Naive B cell (primary cell): ENCODE measurements at places on chromosomes 6 and 20. TPM values are rescaled to one million over a fixed set of nuclear protein-coding genes. Genes with fewer than 3 reads are reported as not detected.

The TREM2 gene
- not detected for polyA plus RNA-seq

- H3K36me3 ChIP-seq, result peaks cover 9% of the 10 kb centered on the region
- DNase-seq, result no peak
- peaks cover 34% of the 10 kb centered on the region for H3K4me1 ChIP-seq
- peak overlapping the region; percentile 100 for H3K4me3 ChIP-seq
- H3K27me3 ChIP-seq, result no peaks in the 10 kb centered on the region
- H3K27ac ChIP-seq, result peak overlapping the region; percentile 97
Measured at GRCh38 chr6:107956586-107957307, 1.3 kb downstream of the SEC63 start.

- DNase-seq, result no peak
- no peaks in the 10 kb centered on the region for H3K27me3 ChIP-seq
- peaks cover 25% of the 10 kb centered on the region for H3K4me1 ChIP-seq
- no peaks in the 10 kb centered on the region for H3K36me3 ChIP-seq
- no peak overlapping the region for H3K4me3 ChIP-seq
Measured at GRCh38 chr6:109239160-109239559, 143.1 kb downstream of the CD164 start.

DNA sequence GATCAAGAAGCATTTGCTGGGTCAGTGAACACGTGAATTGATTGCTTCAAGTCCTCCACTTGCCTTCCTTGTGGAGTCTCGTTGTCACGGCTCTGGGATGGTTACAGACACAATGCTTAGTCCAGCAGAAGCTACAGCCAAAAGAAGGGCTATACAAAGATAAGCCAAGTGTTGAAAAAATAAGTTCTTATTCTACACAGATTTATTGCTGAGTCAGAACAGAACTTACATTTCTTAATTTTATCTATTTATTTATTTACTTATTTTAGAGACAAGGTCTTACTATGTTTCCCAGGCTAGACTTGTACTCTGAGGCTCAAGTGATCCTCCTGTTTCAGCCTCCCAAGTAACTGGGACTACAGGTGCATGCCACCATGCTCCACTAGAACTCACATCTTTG lies 199.0 kb downstream of the MYLK4 start:
- H3K4me3 ChIP-seq, result no peak overlapping the region
- H3K4me1 ChIP-seq, result no peaks in the 10 kb centered on the region
- no peak for DNase-seq
- peaks cover 20% of the 10 kb centered on the region for H3K27me3 ChIP-seq
- H3K36me3 ChIP-seq, result no peaks in the 10 kb centered on the region

- H3K27ac ChIP-seq, result peak overlapping the region; percentile 25
- H3K4me3 ChIP-seq, result no peak overlapping the region
- no peaks in the 10 kb centered on the region for H3K36me3 ChIP-seq
- peaks cover 15% of the 10 kb centered on the region for H3K4me1 ChIP-seq
- H3K27me3 ChIP-seq, result no peaks in the 10 kb centered on the region
Measured at GRCh38 chr6:138434925-138435324, 30.9 kb downstream of the HEBP2 start.
